ENCODE measurements at places on chromosomes 4 and X.

GRCh38 chrX:33415459-33415858 is 204.1 kb upstream of the DMD start:
- no peak for DNase-seq

GRCh38 chr4:25358515-25359275 is 18.4 kb upstream of the ANAPC4 start:
- no peak for DNase-seq

- DNase-seq = no peak
These were observed 57.3 kb upstream of the WDR19 start for GRCh38 chr4:39124885-39125599.

DNA sequence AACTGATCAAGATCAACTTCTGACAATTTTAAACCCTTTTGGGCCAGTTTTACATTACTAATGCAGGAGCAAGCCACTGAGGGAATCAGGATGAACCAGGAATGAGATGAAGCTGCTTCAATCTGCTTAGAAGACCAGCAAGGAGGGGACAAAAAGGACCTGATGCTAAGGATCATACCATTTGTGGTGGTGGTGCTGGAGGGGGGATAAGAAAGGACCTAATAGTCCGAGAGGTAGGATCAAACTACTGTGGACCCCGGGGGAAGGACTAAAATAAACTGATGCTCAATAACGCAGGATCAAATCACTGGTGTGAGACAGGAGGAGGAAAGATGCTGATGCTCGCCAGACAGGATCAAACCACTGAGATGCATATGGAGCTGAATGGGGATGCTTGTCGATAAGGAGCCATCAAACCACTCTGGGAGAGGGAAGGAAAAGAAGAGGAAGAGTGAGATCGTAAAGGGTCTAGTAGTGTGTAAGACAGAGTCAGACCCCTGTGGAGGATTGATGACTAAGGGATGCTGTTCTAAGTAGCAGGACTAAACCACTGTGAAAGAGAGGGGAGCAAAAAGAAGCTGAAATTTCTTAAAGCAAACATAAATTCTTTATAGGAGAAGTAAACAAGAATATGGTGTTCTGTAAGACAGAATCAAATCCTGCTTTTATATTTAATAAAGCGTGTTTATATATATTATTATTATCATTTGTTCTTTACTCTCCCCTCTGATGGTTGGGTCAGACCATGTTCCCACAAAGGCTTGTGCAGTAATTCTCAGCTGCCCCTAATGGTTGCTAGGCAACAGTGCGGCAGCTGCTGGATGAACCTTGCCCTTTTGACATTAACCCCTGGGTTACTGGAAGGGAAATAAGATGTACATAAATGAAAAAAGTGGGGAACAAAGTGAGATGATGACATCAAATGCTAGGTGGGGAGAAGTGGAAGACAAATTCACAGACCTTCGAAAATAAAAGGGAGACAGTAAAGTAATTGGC is 432.5 kb upstream of the FGF16 start:
- no peak for DNase-seq

- DNase-seq = peak; percentile 8
These were observed 2.3 kb downstream of the NOX1 start for GRCh38 chrX:100871594-100872560.

DNA sequence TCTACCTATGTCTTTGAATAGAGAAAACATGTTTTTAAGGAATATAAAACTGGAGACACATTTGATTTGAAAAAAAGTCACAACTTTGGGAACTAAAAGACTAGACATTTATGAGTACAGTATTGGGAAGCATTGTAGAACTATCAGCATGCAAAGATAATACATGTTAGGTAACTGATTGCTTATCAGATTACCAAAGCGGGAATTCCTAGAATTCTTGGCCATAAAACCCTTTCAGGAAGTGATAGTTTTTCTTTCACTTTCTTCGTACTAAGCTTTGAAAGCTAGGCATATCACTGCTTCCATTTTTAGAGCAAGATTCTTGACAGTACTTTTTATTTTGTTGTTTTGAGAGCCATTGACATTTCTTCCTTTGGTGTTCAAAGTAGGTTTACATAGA is 646.6 kb upstream of the PITX2 start:
- no peak for DNase-seq

DNA sequence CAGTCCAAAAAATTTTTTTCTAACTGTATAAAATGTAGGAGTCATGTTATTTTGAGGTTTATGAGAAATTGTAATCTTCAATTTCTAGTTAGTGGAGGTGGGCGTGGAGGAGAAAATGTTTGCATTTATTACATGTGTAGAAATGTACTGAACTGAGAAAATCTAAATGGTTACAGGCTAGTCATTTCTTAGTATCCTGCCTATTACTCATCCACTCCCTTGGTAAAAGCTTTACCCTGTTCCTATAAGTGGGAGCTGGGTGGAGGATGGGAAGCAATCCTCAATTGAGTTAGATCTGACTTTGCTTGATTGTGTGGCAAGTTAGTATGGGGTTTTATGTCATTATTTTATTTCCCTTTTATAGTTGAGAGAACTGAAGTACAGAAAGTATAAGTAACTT is 73.8 kb downstream of the POLA1 start:
- no peak for DNase-seq

DNA sequence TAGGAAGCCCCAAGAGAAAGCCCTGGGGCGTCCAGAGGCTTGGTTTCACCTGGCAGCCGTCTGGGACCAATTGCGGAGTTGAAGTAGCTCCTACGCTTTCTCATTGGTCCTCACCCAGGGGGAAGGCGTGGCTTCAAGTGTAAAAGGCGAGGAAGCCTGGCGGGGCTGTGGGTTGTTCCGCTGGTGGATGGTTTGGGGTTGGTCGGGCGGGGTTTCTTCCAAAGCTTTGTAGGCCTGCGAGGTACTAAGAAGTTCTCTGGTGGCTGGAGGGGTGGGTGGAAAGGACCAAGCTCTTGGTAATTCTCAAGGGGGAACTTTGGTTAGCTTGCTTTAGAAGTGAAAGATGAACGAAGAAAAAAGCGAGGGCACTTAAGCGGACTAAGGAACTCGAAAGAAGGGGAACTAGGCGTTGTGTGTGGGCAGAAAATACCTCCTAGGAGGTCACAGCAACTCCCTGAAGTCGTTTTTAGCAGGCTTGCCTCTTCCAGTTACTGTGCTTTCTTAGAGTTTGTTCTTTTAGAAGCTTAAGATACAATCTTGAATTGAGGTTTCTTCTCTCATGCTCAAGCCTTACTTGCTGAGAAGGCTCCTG is 36.6 kb downstream of the CCNG2 start:
- DNase-seq = no peak

GRCh38 chr4:175929932-175930331 is 117.9 kb upstream of the GPM6A start:
- no peak for DNase-seq

GRCh38 chrX:81229901-81230300 is 28.0 kb downstream of the SH3BGRL start:
- no peak for DNase-seq

- DNase-seq = no peak
These were observed 218.4 kb downstream of the STIM2 start for GRCh38 chr4:27078934-27079455.

GRCh38 chr4:74541667-74542066 is 96.7 kb downstream of the AREG start:
- no peak for DNase-seq

- no peak for DNase-seq
These were observed 112.1 kb downstream of the CDKL5 start for GRCh38 chrX:18537524-18537923.

DNA sequence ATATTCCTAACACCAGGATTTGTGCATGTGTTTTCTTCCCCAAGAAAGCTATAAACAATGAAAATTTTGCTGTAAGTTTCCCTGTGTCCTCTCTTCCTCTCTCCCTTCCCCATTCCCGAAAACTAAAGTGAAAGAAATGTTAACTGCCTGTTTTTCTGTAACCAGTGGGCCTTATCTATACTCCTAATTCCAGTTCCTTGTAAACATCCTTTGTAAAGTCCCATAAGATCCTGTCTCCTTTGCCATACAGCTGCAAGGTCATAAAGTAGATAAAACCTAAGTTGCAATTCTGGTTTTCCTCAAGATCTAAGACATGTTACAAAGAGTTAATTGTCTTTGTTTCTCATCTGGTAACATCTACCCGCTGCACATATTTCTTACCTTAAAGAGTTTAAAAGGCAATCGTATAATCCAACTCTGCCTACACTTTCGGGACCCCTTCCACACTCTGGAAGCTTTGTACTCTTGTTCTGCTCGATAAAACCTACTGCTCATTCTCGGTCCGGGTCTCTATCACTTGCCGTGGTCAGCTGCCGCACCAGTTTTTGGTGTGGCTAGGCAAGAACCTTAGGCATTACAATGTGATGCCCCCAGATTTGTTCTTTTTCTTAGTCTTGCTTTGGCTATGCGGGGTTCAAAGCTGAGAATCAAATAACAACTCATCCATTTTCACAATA is 20.5 kb downstream of the UGT2B7 start:
- no peak for DNase-seq
